ENCODE measurements at places on chromosomes 6 and 20.

DNA sequence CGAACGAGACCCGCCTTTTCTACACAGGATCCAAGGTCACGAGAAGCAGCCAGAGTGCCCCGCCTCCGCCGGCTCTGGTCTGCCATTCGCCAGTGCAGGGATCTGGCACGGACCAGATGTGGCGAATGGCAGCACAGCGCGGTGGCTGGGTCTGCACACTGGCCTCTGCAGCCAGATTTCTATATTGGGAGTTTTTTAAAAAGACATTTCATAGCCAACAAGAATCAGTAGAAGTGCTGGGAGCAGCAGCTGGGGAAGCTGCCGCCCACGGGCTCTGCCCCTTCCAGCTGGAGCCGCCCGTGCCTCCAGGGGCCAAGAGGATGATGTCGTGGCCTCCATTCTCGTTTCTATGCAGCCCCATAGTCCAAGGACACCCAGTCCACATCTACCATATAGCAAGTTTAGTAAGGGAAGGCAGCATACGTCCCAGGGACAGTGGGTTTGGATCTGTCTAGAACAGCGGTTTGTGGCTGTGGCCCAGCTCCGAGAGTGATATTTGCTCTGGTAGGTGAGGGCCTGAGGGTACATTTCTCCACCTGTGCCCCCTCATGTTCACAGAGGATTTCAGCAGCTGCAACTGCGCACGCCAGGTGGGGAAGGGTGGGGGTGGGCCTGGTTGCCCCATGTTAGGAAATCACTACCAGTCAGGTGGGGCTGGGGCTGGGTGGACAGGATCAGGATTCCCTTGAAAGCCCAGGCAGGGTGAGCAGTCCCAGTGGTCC is 333.7 kb downstream of the ZFAND3 start:
- DNase-seq = no peak

GRCh38 chr6:106527979-106528378 is 101.3 kb downstream of the RTN4IP1 start:
- DNase-seq = no peak

DNA sequence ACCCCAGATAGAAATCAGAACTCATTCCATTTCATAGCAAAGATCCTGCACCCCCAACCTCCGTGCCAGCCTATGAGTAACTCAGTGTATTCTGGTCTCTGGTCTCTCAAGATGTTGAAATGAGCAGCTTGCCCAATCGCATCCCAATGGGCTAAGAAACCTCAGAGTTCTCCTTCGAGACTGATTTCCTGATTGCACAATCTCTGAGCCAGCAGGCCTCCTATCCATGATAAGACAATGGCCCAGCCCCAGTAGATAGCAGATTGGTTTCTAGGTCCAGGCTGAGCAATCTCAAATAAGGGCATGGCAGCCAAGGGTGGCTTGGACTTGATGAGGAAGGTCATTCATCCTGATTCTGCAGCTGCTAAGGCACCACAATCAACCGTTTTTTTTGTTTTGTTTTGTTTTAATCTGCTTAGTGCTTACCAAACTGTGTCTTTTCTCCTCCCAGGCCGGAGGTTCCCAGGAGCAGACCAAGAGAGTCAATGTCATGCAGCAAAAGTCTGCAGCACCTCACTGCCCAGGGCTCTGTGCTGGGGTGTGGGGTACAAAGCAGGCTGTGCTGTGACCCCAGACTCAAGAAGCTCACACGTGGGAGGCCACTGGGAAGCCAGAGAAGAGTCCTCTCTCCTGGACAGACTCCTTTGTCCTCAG is 125.1 kb upstream of the NXT1 start:
- peak; percentile 76 for DNase-seq

GRCh38 chr20:1417273-1417672 is 24.4 kb upstream of the FKBP1A start:
- DNase-seq = no peak

- no peak for DNase-seq
Measured at GRCh38 chr6:92263864-92264263, 1155.5 kb downstream of the EPHA7 start.

DNA sequence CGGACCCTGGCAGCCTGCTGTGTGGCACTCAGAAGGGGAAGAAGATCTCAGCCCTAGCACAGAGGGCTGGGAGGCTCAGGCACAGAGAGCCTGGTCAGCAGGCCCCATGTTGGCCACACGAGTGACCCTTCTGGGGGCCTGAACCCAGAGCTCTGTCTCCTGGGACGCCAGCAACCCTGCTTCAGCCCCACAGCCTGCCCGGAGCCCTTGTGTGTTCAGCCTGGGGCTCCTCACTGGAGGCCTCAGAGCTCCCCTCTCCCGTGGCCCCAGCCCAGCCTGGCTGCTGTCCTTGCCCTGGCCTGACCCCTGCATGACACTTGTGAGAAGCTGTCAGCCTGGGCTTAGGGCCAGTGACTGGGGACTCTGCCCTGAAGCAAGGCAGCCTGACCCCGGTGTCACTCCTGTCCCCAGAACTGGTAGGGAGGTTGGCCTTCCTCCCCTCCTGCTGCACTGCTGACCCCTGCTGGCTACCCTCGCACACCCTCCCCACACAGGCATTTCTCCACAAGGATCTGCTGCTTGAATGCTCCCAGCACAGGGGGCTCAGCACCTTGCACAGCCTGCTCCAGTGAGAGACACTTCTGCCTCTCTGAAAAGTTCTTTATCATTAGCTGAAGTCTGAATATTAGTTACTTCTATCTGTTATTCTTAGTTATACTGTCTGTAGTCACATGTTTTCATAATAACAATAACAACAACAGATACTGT is 15.4 kb upstream of the IP6K3 start:
- DNase-seq = peak; percentile 37

GRCh38 chr6:53325785-53326184 is 23.0 kb downstream of the ELOVL5 start:
- DNase-seq = no peak

- DNase-seq = no peak
Measured at GRCh38 chr20:17651129-17651759, 30.8 kb downstream of the RRBP1 start.

DNA sequence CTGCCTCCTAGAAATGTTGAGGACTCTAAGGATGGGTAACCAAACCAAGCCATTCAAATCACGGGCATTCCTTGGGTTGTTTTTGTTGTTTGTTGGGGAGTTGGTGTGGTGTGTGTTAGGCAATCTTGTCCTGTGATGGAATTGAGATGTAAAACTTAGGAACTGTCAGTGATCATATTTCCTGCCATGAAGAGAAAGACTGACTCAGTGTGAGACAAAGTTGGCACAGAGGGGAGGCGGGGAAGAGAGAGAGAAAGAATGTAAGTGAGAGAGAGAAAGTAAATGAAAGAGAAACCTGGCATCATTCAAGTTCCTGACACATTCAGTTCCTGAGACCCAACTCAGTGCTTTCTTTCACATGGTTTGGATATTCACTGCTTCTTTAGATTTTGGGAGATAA is 21.6 kb upstream of the FBXO30 start:
- no peak for DNase-seq

DNA sequence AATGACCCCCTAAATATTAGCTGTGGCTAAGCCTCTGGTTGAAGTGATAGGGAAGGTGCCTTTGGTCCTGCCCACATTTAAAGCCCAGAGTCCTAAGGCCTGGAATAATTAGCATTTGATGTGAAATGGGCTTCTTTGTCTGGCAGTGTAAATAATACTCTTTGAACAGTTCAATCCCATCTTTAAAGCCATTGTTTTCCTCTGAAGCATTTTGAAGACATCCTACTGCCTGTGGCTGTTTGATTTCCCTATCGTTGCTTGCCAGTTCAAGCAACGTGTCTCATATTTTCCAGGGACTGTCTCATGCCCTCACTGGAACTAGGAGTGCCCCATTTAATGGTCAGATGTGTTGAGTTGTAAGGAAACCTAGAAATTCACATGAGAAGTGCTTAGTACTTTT is 89.3 kb upstream of the BTN3A2 start:
- no peak for DNase-seq

DNA sequence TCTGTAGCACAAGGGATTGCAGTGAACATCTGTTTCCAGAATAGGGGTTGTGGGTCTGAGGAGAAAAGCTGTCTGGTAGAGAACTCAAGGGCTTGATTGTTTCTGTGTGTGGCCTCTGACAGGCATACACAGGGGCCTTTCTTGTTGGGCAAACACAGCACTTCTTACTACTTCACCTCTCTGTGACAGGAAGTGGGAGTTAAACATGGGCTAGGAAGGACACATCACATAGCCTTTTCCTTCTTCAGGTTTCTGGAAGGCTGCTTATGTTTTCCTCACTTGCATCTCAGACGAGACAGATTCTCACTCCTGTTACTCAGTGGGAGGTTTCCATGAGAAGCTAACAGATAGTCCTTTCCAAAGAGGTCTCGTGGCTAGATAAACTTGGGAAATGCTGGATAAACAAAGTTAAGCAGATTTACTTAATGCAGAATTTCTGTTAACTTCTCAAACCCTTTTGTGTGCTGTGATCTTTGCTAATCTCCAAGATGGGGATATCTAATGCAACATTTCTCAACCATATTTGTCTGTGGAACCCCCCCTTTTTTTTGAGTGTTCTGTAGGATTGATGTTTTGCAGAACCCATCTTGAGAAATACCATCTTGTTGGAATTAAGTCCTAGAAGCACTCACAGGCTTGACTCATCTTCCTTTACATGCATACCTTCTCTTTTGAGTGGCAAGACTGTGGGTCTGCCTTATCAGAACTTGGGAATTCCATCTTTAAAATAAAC is 41.9 kb upstream of the RNF8 start:
- DNase-seq = no peak

GRCh38 chr6:168270274-168271172 is 49.1 kb downstream of the DACT2 start:
- DNase-seq = no peak

DNA sequence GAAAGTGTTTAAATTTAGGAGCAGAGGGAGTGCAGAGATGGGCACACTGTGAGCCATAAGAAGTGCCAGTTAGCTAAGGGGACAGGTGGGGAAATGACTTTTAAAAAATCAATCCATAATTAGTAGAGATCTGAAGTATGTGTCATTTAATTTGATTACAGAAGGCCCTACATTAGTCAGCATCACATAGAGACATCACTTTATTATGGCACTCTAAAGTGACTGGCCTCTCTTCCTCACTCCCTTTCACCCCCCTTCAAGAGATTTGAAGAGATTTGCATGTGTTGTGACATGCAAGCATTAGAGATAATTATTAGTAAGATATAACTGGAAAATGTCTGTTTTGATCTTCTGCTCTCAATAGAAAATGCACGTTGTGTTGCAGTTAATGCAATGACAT is 86.7 kb downstream of the SLX4IP start:
- no peak for DNase-seq

GRCh38 chr6:129849456-129849855 is 11.7 kb downstream of the TMEM244 start:
- DNase-seq = no peak

- peak; percentile 24 for DNase-seq
Measured at GRCh38 chr20:21719592-21720214, 14.2 kb downstream of the PAX1 start.

GRCh38 chr6:42093582-42094329 is 43.4 kb downstream of the TAF8 start:
- no peak for DNase-seq

DNA sequence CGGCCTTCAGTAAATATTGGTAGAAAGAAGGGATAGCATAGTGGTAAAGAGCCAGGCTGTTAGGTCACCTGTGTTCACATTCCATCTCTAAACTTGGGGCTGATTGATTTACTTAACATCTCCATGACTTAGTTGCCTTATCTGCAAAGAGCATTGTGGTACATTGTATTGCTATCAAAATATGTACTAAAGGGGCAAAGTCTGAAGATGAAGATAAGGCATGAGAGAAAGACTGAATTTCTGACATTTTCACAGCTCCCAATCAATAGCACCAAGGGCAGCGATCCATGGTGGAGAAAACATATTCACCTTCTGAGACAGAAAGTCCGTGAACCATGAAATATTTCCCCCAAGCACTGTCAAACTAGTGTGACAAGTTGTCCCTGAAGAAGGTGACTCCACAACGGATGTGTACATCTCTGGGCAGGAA is 223.3 kb upstream of the STXBP5 start:
- no peak for DNase-seq

DNA sequence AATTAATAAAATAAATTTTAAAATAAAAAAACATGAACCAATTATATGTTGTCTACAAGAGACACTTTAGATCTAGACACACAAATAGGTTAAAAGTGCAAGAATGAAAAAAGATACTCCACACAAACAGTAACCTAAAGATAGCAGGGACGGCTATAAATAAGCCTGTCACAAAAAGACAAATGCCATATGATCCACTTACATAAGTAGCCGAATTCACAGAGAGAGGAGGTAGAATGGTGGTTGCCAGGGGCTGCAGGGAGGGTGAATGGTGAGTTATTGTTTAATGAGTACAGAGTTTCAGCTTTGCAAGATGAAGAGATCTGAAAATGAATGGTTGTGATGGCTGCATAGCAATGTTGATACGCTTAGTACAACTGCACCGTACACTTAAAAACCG is 32.7 kb downstream of the KATNA1 start:
- no peak for DNase-seq

- no peak for DNase-seq
Measured at GRCh38 chr20:24431279-24432045, 38.0 kb upstream of the SYNDIG1 start.

DNA sequence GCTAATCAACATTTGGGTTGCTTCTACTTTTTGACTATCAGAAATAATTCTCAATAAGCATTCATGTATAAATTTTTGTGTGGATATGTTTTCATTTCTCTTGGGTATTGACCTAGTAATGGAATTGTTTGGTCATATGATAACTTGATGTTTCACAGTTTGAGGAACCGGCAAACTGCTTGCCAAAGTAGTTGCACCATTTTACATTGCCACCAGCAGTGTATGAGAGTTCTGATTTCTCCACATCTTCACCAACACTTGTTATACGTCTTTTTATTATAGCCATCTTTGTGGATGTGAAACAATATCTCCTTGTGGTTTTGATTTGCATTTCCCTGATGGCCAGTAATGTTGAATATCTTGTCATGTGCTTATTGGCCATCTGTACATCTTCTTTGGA is 42.6 kb upstream of the TGM2 start:
- no peak for DNase-seq

DNA sequence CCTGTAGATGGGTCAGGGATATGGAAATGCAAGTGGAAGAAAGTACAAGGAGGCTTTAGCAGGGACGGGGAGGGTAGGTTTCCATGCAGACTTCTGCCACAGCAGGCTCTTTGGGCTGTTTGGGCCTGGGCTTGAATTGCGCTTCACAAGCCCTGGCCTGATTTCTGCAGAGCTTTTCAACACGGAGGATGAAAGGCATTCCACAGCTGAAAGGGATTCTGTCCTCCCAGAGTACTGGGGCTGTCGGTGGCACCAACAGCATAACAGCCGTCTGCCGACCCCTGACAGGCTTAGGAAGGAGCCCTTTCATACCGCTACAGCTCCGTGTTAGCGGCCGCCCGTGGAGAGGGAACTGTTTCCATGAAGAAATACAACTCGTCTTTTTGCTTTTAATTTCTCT is 22.9 kb upstream of the TBC1D7 start:
- no peak for DNase-seq

- no peak for DNase-seq
Measured at GRCh38 chr6:82385961-82386360, 22.3 kb downstream of the TPBG start.

DNA sequence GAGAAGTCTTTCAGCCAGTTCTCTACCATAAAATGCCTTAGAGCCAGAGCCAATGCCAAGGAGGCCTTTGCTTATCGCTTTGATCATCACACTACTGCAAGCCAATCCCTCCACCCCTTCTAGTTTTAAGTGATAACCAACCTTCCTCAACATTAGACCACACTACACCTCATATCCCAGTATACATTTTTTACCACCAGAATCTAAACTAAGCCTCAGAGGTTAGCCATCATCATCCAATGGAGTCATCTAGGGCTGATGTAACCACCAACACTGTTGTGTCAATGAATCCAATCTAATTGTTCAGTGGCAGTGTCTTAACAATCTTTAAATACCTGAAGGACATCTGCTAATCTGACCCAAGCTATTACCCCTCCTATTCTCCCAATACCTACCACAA is 6.4 kb downstream of the ZUP1 start:
- DNase-seq = no peak

Measured in CMK (cell line).